GM12864 (cell line): ENCODE measurements at places on chromosomes 5 and 9.

- DNase-seq, result no peak
These were observed 153.4 kb downstream of the ZNF462 start for GRCh38 chr9:107016383-107016782.

DNA sequence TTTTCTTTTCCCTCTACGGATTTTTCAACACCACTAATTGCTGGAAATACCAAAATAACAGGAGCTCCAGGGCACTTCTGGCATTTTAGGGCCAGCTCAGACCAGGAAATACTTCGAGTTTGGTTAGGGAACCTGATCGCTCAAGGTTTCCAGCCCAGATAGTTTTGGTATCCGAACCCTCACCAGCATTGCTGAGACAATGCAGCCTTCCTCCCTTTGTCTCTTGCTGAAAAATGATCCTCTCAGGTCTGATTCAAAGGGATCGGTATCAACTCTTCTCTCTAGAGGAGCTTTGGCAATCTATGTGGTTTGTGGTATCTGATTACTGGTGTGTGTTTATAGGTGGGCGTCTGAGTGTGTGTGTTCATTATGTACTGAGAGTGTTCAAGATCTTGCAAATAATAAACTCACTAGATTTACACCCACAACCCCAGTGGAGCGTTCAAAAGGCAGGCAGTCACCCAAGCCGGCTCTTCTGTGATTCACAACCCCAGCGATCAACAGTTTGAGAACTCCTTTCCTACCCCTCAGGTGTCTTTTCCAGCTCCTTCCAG lies 122.8 kb upstream of the EGFLAM start:
- no peak for DNase-seq

DNA sequence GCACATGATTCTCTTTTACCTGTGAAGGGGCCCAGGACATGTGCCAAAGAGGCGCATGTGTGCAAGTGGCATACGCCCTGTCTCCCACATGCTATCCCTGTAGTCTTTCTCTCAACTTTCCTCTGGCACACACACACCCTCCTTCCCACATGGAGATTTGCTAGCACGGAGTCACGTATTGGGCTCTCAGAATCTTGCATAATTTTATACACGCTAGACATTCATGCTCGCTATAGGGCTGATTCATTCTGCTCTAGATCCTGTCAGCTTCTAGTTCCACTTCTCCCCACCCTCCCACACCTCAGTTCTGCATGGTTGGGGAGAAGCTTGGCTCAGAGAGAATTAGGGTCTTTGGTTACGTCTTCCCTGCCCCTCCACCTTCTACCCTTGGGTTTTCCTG lies 72.8 kb downstream of the CD180 start:
- DNase-seq, result no peak

DNA sequence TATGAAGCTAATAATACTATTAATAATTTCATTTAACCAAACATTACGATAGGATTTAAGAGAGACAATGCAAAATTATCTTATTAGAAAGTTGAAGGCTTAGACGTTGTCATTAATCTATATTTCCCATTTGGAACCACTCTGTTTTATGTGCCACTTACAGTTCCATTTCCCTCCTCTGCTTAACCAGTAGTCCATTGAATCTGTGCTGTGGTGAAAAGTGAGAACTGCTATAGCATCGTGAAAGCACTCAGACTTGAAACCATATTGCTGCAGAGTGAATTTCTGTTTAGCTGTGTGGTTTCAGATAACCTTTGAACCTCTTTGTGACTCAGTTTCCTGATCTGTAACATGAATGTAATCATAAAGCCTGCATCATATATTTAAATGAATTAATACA lies 2304.5 kb downstream of the MAT2B start:
- DNase-seq, result no peak

GRCh38 chr5:115494570-115495289 lies 49.8 kb downstream of the FEM1C start:
- no peak for DNase-seq

- no peak for DNase-seq
These were observed 10.4 kb upstream of the FAM120A start for GRCh38 chr9:93440896-93441580.

GRCh38 chr9:99356512-99356971 lies 134.5 kb downstream of the SEC61B start:
- DNase-seq, result no peak

DNA sequence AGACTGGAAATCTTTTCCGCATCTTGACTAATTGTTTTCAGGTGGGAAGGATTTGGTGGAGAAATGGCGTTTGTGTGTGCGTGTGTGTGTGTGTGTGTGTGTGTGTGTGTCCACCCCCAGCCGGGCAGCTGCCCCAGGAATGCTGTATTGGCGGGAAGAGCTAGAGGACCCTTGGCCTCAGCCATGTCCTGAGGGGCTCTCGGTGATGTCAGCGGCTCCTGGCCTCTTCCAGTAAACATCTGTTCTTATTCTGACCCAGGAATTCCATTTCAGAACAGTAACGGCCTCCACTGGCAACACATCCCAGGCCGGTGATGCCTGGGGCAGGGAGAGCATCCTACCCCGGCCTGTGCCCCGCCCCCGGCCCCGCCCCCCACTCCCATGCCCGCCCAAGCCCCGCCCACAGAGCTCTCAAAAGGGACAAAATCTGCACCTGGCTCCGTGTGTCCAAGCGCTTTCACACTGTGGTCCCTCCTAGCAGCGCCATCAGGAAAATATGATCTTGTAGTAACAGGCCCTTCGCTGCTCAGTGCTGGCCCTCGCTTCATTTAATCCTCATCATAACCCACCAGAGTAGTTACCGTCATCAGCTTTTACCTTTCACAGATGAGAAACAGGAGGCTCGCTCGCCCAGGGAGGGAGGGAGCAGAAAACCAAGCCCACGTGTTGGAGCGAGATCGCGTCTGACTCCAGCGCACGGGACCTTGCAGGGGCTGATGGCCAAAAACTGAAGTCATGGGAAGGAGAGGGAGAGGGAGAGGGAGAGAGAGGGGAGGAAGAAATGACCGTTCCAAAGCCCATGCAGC lies 18.9 kb downstream of the ADAMTS2 start:
- no peak for DNase-seq

GRCh38 chr9:36149197-36149596 lies 12.7 kb downstream of the GLIPR2 start:
- no peak for DNase-seq

DNA sequence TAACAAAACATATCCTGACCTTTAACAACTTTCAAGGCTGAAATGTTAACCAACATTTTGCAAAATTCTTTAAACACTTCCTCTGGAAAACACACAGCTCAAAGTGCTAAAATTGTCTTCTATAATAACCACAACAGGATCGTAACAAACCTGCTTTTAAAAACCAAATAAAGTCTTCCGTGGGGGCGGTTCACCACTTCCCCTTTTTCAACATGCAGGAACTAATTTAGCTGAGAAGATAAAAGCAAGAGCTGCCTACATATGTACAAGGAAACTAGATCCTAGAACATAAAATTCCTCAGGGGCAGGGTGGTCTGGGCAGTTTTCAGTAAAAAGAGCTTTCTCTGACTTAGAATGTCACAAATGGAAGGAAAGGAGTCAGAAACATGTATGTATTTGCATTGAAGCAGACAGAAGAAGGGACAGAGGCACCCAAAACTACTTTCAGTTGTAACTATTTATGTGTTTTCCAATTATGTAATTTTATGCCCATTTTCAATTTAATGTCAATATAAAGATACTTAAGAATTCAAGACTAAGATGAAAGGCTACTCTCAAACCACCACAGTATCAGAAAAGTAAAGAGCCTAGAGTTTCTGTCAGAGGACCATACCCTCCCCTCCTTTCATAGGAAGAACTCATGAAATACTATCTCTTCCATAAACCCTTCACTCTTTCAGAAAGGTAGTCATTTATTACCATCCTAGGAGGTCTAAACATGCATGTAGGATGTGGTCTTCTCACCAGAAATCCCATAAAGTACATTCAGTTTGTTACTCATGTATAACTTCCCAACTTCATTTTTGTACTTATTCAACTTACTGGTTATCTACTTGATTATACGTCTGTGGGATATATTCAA lies 185.9 kb upstream of the RASA1 start:
- peak; percentile 70 for DNase-seq

DNA sequence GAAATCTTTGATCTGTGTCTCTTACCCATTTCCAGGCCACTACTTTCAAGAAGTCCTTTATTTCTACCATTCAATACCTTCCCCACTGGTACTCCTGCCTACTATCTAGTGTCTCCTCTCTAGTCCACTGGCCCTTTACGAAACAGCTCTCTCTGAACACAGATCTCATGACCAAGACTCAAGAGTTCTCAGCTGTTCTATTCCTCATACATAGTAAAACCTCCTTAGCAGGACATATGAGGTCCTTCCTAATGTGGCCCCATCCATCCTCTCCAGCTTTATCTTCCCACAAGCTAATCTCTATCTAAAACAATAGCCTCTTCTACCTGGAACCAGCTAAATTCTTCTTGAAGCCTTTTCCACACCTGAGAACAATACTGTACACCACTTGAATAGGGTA lies 2.6 kb downstream of the TEX10 start:
- no peak for DNase-seq

GRCh38 chr9:91939978-91940377 lies 10.1 kb downstream of the ROR2 start:
- DNase-seq, result no peak

DNA sequence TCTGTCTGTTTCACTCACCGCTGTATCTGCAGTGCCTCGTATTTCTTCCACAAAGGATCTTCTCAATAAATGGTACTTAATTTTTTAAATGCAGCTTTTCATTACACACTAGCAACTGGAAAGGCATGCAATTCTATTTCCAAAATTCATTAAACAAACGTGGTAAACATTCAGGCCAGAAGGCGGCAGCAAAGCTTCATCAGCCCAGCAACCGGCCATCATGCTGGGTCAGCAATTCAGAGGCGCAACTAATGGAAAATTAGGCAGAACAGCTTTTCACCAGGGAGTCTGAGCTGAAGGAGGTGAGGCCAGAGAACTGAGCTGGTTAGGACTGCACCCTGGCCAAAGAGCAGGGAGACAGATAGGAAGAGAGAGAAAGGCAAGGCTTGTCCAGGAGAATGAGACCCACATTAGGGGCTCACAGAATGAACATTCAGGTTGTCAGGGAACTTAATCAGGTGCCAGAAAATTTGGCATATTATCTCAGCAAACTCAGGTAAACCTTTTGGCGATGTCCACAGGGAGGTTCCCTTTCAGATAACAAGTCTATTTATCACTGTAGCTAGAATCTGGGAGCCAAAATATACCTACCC lies 17.7 kb upstream of the RNF180 start:
- DNase-seq, result no peak

DNA sequence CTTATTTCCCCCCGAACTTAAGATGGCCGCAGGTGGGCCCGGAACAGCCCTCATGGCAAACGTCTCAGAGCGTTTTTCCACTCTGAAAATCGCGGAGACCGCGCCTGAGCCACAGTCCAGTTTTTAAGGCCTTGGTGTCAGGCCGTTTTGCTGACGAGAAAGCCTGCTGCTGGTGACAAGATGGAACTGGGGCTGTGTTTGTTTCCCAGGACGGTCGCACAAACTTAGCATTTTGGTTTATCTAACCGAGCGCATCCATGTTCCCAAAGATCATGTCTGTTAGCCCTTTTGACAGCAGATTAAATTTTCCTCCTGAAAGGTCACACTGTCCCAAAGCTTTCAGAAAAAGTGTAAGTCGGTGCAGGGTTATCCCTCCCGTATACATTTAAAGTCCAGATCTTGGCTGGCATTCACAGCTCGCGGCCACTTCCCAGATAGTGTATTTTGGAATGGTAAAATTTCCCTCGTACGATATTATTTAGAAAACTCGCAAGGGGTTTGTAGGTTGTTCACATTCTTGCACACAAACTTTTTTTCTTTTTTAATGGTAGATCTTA lies 812 bp downstream of the SREK1 start:
- peak; percentile 62 for DNase-seq

- no peak for DNase-seq
These were observed 266.4 kb upstream of the IRX4 start for GRCh38 chr5:2149195-2149539.

GRCh38 chr5:74310997-74311930 lies 329.3 kb downstream of the ENC1 start:
- DNase-seq, result no peak

- no peak for DNase-seq
These were observed 889 bp downstream of the PDLIM4 start for GRCh38 chr5:132258102-132259068.

DNA sequence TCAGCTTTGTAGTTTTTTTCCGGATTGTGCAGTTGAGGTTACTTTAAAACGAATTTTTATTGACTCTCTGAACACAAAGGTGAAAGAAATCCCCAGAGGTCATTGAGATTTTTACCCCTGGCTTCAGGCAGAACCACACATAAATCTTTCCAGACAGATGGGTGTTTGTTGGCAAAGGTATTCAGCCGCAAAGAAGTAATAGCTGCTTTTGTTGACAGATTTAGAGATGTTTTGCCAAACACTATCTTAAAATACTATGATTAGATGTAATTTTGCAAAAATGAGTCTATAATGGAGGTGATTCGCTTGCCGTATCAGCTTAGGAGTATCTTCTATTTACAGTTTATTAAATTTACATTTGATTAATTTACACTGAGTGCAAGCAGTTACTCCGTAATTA lies 418.3 kb upstream of the CLINT1 start:
- no peak for DNase-seq

DNA sequence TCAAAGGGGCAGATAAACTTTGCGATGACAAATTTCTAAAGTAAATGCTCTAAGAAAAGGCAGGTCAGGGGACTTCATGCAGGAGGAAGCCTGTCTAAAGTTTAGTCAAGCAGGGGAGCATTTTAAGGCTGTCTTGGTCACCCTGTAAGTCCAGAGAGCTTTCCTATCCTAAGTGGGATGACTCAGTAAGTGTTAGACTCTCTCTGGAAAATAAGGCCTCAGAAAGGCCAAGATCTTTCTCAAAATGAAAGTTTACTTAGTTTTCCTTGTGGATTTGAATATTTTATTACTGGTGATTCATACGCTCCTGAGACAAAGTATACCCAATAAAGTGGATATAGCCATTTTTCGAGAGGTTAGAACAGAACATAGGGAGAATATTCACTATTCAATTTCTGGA lies 806.9 kb upstream of the CDH9 start:
- DNase-seq, result no peak

DNA sequence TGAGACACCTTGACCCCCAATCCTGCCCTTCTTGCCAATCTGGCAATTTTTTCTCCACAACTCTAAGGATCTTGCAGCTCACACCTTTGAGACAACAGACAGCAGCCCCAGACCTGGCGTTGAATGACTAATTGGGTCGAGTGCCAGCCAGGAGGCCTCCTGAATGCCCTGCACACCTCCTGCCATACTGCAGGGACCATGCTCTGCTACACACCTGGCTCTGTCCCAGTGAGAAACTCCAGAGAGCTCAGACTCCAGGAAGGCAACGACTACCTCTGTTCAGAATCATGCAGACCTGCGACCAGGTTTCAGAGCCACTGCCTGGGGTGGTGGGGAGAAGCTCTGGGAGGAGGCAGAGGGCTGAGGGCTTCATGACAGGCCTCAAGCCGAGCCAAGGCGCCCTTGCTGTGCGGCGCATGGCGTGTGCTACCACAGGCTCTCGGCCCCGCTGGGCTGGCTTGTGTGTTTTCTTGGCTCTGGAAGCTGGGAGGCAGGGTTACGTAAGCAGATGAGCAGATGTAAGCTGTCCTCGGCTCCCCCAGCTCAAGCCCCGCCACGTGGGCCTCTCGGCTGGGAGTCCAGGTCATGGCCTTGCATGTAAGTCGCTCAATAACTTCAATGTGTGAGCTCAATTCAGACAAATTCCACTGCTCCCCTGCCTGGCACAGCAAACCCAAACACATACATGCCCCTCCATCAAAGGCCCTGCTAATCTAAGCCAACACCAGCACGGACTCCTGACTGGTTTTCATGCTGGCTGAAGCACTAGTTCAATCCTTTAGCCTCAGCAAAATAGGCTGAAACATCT lies 27.5 kb downstream of the B4GALT1 start:
- DNase-seq, result no peak

- no peak for DNase-seq
These were observed 141.7 kb downstream of the DCP2 start for GRCh38 chr5:113118298-113118697.
